ENCODE measurements at places on chromosomes 4 and X. TPM values are rescaled to one million over a fixed set of nuclear protein-coding genes. Genes with fewer than 3 reads are reported as not detected.

The RNF212 gene
- polyA plus RNA-seq, result 0.28 TPM

The ENOX2 gene
- 17.8 TPM for polyA plus RNA-seq

The TRPC3 gene
- polyA plus RNA-seq, result not detected

The OTC gene
- polyA plus RNA-seq, result not detected

The KIT gene
- polyA plus RNA-seq, result 0.03 TPM

The ART3 gene
- polyA plus RNA-seq, result 0.46 TPM

The CXCL3 gene
- 6.3 TPM for polyA plus RNA-seq

The NR3C2 gene
- polyA plus RNA-seq, result 1.5 TPM

The ADAM29 gene
- polyA plus RNA-seq, result not detected

The NSG1 gene
- polyA plus RNA-seq, result 68.6 TPM

The GDPD2 gene
- 22.1 TPM for polyA plus RNA-seq

- DNase-seq, result no peak
Observed at GRCh38 chrX:124033821-124034220, 72.3 kb downstream of the STAG2 start.

GRCh38 chrX:68185161-68185560, 248.1 kb downstream of the OPHN1 start:
- no peak for DNase-seq

DNA sequence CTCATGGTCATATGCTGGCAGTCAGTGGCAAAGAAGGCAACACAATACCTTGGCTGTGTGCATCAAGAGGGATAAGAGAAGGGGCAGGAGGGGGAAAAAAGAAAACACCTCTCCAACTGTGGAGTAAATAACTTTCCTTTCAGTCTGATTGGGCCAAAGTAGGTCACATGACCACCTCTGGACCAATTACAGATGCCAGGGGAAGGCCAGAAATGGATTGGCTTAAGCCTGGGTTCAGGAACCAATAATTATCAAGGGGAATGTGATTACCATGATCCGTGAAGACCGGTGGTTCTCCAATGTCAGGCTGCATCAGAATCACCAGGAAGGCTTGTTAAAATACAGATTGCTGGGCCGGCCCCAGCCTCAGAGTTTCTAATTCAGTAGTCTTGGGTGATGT, 7.4 kb upstream of the ADGRG2 start:
- no peak for DNase-seq

GRCh38 chrX:44314259-44314734, 29.2 kb downstream of the EFHC2 start:
- no peak for DNase-seq

- peak; percentile 87 for DNase-seq
Observed at GRCh38 chr4:77880784-77881183, 18.2 kb downstream of the MRPL1 start.

- DNase-seq, result no peak
Observed at GRCh38 chrX:101385795-101386541, at the start of gene BTK. BTK (minus strand) TSS chrX:101386191; CDS start chrX:101375284, 10,907 bp downstream.

- DNase-seq, result no peak
Observed at GRCh38 chr4:2671267-2671895, 84.8 kb downstream of the TNIP2 start.

- no peak for DNase-seq
Observed at GRCh38 chr4:113116414-113117357, 67.2 kb downstream of the ANK2 start.

GRCh38 chr4:56055027-56055977, 106.6 kb downstream of the CEP135 start:
- no peak for DNase-seq

- DNase-seq, result no peak
Observed at GRCh38 chr4:5874811-5875449, 18.0 kb downstream of the CRMP1 start.

DNA sequence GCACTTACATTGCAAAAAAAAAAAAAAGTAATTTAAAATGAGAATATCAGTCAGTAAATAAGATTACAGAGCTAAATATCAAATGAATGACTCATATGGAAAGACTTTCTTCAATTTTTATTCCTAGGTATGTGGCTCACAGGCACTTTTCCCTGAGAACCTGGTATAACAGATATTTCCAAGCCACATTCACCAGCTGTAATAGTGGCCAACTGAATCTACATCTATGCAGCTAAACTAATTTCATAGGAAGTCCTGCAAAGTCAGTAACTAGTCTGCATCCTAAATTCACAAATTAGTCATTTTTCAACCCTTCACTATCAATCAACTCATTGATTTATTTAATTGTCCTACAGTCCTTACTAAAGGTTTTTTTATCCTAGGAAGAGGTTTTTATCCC, 5.6 kb downstream of the PDE5A start:
- no peak for DNase-seq

DNA sequence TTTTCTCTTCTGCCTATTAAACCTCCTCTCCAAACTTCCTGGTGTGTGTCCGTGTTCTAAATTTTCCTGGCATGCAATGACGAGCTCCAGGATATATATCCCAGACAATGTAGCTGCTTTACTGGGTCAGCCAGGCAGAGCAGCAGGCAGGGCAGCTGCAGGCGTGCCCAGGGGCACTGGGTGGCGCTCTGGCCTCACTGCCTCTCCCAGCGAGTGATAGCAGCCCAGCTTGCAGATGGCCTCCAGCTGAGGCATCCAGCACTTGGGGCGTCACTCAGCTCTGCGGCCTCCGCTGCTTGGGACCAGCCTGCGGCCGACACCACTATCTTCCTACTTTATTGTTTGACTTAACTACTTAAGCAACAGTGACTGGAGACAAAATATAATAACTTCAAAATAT, 23.0 kb upstream of the UBA6 start:
- DNase-seq, result no peak

GRCh38 chr4:101458914-101459313, 111.6 kb upstream of the PPP3CA start:
- no peak for DNase-seq

DNA sequence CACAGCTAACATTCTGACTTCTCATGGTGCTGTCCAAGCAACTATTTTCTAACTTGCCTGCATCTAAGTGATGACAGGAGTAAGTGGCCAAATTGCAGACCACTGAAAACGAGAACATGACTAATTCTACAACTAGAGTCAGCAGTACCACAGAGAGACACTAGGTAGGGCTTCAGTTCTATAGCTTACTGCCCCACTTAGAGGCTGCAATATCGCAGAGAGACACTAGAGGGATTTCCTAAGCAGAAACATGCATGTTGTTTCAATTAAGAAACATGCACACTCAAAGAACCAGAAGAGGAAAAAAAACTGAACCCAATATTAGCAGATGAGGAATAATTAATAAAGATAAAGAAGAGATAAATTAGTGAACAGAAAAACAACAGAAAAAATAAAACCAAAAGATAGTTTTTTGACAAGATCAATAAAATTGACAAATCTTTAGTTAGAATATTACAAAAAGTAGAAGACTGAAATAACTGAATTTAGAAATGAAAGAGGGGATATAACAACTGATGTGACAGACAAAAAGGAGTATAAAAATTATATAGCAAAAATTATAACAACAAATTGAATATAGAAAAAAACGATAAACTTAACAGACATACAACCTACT, 100.8 kb downstream of the SPIN4 start:
- peak; percentile 35 for DNase-seq
